ENCODE measurements at places on chromosomes 2 and 18.

DNA sequence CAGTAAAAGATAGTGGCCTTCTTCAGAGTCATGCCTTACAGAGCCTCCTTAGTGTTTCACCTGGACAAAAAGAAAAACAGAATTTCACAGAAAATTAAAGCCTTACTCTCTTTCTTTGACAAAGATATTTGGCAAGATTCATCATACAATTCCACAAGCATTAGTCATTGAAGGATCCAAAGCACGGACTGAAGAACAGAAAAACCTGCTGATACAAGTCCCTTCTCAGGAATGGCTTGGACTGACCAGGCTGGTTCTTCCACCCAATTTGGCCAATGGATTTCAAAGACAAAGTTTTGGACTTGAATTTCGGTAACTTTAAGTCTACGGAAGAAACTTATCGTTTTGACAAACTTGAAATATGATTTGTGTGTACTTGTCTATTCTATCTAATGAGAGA is 39.1 kb upstream of the GALNT3 start:
- DNase-seq = no peak

DNA sequence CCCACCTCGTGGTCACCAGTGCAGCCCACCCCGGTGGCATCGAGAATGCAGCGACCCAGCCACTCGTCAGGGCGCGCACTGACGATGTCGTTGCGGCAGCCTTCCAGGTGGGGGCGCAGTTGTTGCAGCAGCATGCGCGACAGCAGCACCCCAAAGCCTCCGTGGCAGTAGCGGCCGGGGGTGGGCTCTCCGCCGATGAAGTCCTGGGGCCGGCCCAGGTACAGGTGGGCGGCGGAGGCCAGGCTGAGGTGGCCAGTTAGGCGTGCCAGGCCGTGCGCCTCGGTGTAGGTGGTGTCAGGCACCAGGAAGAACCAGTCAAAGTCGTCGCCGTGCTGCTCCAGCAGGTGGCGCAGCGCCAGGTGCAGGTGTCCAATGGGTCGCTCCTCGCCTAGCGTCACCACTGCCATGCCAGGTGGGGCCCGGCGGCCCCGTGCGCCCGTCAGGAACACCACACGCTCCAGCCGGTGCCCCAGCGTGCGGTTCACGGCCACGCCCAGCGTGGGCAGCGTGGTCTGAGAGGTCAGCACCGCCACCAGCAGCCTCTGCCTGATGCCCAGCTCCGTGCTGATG is 1.9 kb downstream of the CHPF start:
- peak; percentile 60 for DNase-seq

- DNase-seq = no peak
Measured at GRCh38 chr2:170818036-170818751, 1.5 kb downstream of the GAD1 start.

GRCh38 chr2:100802066-100802465 is 17.9 kb upstream of the NPAS2 start:
- DNase-seq = no peak

- no peak for DNase-seq
Measured at GRCh38 chr2:238119756-238120462, 18.6 kb upstream of the KLHL30 start.

DNA sequence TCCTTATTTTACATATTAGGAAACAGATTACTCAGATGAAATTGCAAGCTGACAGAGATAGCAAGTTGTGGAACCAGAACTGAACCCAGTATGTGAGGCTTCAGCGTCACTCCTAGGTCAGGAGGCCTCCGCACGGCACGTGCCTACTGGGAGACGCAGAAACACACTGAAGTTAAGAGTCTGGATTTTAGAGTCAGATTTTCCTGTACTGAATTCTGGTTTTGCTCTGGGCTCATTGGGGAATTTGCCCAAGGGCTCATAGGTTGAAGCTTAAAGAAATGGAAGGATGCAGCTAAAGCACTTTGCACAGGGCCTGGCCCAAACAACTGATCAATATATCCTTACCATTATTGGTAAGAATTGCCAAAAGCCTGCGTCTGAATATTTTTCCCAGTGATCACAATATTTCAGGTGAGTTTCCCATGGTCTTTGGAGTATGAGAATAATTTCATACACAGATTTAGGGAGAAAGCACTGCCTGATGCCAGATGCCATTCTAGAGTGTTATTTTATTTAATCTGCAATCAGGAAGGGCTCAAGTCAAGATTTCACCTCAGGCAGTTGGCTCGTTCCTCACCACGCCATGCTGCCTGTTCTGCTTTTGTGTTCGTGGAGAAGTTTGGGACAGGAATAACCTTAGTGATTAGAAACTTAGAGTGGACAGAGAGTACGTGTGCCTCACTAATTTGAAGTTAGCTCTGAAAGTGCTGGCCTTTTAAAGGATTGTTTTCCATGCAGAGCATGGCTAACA is 331.9 kb downstream of the MYCN start:
- no peak for DNase-seq

- DNase-seq = no peak
Measured at GRCh38 chr2:119702203-119702917, 23.4 kb downstream of the TMEM177 start.

GRCh38 chr2:240387669-240388358 is 47.6 kb upstream of the GPC1 start:
- no peak for DNase-seq

DNA sequence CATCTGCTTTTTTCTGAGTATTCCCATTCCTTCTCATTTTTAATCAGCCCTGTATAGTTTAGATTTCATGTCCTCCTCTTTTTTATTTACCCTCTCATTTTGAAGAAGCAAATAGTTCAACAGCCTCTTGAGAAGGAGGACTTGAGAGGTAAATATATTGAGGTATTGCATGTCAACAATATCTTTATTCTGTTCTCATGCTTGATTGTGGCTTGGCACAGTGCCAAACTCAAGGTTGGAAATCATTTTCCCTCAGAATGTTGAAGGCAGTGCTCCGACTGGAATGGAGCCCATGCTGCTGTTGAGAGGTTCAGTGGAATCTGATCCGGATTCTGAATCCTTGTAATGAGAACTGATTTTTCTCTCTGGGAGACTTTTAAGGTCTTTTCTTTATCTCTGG is 31.0 kb upstream of the GALNT3 start:
- DNase-seq = no peak

DNA sequence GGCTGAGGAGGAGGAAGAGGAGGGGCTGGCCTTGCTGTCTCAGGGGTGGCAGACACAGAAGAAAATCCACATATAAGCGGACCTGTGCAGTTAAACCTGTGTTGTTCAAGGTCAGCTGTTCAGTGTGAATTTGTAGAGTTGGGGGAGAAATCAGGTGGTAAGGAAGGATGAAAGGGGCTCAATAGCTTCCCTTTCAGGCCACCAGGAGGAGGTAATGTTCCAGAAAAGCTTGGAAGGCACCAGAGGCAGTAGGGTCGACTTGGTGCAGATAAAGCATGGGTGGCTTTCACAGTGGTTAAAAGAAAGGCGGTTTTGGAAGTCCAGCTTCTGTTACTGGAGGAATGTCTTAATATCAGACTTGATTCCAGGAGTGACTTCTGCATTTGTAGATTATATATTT is 167.4 kb downstream of the THSD7B start:
- DNase-seq = no peak

DNA sequence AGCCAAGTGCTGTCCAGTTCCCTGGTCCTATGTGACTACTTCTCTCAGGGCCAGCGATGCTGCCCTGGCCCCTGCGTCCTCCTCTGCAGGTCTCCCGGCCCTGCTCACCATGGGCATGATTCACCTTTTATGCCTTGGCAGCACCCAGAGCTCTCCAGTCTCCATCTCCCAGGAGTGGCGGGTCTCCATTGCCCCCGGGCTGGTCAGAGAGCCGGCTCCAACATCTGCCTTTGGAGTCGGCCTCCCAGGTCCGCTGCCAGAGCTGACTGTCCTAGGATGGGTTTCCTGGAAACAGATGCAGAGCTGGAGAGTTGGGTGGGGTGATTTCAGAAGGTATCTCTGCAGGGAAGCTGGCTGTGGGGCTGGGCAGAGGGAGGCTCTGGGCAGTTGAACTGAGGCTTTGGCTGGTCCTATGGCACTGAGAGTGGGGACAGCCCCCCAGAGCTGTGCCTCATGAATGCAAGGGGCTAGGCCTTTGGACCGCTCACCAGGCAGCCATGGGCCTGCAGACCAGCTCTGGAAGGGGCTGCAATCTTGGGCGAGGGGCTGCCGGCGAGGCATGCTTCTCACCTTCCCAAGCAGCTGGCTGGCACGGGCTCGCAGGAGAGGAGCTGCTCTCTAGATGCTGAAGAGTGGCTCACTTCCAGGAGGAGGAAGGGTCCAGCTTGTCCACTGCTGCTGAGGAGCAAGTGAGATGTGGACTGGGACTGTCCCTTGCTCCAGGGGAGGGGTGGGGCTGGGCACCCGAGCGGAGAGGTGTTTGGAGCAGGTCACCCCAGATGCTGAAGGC is 59.8 kb upstream of the HS6ST1 start:
- DNase-seq = no peak

DNA sequence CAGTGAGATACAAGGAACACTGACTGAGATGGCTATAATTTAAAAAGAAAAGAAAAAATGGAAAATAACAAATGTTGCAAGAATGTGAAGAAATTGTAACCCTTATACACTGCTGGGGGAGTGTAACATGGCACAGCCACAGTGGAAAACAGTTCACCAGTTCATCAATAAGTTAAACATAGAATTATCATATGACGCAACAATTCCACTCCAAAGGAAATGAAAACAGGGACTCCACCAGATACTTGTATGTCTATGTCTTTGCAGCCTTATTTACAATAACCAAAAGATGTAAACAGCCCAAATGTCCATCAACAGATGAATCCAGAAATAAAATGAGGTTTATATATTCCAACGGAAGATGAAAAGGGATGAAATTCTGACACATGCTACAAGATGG is 30.8 kb downstream of the DDX18 start:
- DNase-seq = no peak

DNA sequence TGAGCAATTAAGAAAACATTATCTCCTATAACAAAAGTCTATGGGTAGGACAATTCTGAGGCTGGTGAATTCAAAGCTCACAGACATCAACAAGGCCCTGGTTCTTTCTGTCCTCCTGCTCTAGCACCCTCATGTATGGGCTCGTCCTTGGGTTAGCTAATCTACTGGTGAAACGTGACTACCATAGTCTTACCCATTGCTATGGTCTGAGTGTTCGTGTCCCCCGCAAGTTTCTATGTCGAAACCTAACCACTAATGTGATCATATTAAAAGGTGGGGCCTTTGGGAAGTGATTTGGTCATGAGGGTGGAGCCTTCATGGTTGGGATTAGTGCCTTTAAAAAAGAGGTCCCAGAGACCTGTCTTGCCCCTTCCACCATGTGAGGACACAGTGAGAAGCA is 564.7 kb downstream of the TNS1 start:
- DNase-seq = no peak

GRCh38 chr2:46929612-46930011 is 14.0 kb upstream of the MCFD2 start:
- DNase-seq = no peak

- no peak for DNase-seq
Measured at GRCh38 chr2:64686283-64686956, 32.7 kb upstream of the SERTAD2 start.

GRCh38 chr18:54717673-54718407 is 110.4 kb upstream of the RAB27B start:
- no peak for DNase-seq

DNA sequence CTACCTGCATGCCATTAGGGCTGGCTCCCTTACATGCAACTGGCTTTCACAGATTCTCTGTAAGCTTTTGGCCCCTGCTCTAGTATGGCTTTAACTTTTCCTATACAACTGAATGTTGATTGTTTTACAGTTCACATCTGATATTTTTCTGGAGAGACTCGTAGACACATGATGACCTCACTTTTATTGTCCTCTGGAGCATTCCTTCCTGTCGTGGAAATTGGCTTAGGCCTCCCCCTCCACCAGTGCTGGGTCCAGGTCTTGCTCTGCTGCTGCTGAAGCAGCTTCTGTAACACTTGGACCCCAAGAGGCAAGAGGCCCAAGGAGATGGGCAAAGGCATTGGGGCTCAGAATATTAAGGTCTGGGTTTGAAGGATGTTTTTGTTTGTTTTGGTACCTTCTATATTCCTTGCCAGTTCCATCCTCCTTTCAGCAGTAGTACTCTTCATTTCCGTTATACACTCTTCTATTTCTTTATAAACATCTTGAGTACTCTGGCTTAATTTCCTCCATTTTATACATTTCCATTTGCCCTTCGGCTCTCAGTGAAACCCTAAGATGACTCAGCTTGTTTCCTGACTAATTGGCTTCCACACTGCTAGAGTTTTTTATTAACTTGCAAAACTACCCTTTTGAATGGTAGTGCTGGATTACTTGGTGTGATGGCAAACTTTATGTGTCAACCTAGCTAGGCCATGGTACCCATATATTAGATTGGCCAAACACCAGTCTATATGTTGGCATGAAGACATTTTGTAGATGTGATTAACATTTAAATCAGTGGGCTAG is 219.8 kb downstream of the CDCA7 start:
- DNase-seq = no peak
